ENCODE measurements at places on chromosomes 6 and 20. TPM values are rescaled to one million over a fixed set of nuclear protein-coding genes. Genes with fewer than 3 reads are reported as not detected.
A peak's percentile ranks its signal among the peaks of the same experiment; 100 is the strongest.

DNA sequence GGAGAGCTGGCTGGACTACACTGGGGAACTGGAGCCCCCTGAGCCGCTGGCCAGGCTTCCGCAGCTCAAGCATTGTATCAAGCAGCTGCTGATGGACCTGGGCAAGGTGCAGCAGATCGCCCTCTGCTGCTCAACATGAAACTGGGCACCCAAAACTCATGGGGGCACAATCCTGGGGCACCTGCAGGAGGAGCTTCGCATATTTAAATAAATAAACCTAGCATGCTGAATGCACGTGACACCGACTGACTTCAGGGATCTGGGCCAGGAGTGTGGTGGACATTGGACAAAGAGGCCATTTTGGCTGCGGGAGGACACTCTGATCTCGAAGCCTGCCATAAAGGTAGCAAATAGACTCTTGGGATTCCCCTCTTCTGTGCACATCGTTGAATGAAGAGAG, 6.8 kb downstream of the SCAND1 start:
- DNase-seq: peak; percentile 69

- no peak for DNase-seq
Measured at GRCh38 chr6:46324706-46325105, 153.9 kb upstream of the ENPP5 start.

DNA sequence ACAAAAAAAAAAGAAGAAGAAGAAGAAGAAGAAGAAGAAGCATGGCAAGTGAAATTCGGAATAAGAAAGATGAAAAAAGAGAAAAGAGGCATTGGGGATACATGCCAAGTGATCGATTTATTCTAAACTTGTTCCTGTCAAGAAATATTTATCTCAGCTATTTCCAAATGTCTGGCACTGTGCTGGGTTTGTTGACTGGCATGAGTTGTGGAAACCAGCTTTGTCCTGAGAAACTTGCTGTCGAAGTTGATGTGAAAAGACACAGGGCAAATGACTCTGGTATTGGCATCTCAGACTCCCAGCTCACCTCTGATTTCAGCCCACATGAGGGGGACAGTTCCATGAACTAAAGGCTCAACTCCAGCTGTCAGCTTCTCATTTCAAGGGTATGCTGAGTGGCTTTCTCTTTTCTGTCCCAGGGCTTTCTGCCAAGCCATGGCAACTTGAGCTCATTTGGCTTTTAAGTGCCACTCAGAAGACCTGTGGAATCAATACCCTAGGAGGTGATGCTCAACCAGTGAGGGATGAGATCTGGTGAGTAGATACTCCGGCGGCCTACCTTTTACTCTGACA, 253.3 kb upstream of the JAG1 start:
- no peak for DNase-seq

DNA sequence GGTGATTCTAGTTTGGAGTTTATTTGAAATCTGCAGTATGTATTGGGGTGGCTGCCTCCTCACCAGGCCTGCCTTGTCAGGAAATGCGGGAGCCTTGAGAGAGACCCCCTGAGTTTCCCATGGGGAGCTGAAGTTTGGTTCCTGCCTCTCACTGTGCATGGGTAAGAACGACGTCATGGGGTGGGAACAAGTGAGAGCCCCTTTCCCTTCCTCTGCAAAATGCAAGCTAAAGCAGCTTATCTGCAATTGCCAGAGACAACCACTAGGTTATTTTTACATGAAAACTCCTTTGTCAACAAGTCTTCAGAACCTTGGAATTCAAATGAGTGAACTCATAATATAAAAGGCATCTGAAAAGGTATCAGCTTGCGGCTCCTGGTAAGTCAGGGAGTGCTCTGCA, 58.4 kb downstream of the TMEM170B start:
- DNase-seq: no peak

GRCh38 chr6:2743280-2744208, 7.2 kb downstream of the MYLK4 start:
- DNase-seq: no peak

DNA sequence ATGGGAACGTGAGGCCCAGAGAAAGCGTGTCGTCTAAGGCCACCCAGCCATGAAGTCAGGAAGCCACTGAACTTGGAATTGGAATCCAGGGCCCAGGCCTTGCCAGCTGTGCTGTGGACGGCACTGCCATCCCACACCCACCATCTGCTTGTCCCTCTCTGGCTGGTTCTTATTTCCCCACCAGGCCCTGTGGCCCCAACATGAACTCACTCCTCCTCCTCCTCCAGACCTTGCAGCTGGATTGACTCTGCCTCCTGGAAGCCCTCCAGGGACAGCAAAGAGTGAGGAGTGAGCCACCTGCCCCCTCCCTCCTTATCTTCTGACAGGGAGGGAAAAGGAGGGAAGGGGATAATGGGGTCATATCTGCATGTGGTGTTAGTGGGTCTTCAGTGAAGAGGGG, 16.0 kb upstream of the IP6K3 start:
- DNase-seq: no peak

GRCh38 chr20:18705490-18705889, 108.1 kb upstream of the SCP2D1 start:
- DNase-seq: no peak

DNA sequence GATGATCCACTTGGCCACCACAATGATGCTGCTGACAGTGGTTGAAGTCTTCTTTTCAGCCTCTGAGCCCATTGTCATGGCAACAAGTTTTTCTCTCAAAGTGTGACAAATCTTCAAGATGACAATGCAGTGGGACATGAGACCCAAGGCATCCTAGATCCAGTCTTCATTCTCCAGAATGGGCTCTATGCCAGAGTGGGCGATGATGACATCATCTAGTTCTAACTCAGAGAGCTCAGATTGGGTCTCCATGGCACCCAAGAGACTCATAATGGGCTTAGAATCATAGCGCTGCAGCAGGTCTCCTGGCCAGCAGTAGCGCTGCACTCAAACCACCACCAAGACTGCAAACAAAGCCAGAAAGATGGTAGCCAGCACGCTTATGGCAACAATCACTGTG, 973.6 kb downstream of the EYS start:
- DNase-seq: no peak

- DNase-seq: peak; percentile 69
Measured at GRCh38 chr6:81451787-81452186, 300.7 kb downstream of the TENT5A start.

GRCh38 chr6:85403331-85404015, 46.4 kb upstream of the NT5E start:
- no peak for DNase-seq

- no peak for DNase-seq
Measured at GRCh38 chr6:33384581-33385020, 7.0 kb upstream of the KIFC1 start.

- peak; percentile 79 for DNase-seq
Measured at GRCh38 chr6:160992061-160992979, 751 bp downstream of the MAP3K4 start.

DNA sequence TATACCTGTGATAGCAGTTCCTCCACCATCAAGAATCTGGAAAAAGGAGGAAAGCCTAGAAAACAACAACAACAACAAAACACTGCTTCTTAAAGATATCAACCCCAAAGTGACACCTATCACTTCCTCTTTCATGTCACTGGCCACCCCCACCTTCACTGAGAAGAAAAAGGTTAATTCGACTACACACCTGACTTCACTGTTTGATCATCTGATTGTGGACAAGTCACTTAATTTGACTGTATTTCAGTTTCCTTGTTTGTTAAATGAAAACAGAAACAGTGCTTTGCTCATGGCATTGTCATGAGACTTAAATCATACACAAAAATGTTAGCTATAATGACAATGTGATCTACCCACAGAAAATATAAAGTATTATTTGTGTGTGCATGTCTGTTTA, 280.6 kb upstream of the SULF2 start:
- DNase-seq: no peak

DNA sequence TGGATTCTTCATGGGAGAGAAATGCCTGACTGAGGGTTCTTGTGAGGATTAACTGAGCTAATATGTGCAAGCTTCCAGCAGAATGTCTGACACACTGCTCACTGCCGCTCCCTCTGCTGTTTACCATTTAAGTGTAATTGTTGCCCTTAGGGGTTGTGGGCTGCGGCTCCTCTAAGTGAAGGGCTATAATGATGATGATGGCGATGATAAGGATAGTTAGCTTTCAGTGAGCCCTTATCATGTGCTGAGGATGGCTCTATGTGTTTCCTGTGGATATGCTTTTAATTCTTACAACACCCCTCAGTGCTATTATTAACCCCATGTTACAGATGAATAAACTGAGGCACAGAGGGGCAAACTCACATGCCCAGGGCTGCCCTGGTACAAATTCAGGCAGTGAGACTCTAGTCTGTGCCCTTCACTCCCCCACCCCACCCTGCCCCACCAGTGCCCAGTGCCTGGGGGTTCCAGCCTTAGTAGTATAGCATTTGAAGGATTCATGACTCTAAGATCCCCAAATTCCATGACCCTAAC, 33.4 kb downstream of the TGM2 start:
- no peak for DNase-seq

GRCh38 chr20:57071283-57071731, 195.1 kb downstream of the BMP7 start:
- no peak for DNase-seq

DNA sequence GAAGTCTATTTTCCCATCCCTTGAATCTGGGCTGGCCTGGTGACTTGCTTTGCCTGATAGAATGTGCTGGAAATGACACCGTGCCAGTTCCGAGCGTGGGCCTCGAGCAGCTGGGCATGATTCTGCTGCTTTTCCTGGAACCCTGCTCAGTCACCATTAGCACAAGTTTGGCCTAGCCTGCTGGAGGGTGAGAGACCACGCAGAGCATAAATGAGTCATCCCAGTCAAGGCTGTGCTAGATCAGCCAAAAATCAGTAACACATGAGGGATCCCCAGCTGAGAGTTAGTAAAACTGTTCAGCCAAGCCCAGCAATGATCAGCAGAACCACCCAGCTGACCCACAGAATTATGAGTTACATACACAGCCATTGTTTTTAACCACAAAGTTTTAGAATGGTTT, 74.8 kb upstream of the TOP1 start:
- DNase-seq: no peak

GRCh38 chr20:16392346-16392745, 180.9 kb downstream of the KIF16B start:
- no peak for DNase-seq

- DNase-seq: no peak
Measured at GRCh38 chr6:3252861-3253596, 5.7 kb upstream of the PSMG4 start.

- DNase-seq: peak; percentile 34
Measured at GRCh38 chr6:27290065-27290849, 21.8 kb downstream of the POM121L2 start.

DNA sequence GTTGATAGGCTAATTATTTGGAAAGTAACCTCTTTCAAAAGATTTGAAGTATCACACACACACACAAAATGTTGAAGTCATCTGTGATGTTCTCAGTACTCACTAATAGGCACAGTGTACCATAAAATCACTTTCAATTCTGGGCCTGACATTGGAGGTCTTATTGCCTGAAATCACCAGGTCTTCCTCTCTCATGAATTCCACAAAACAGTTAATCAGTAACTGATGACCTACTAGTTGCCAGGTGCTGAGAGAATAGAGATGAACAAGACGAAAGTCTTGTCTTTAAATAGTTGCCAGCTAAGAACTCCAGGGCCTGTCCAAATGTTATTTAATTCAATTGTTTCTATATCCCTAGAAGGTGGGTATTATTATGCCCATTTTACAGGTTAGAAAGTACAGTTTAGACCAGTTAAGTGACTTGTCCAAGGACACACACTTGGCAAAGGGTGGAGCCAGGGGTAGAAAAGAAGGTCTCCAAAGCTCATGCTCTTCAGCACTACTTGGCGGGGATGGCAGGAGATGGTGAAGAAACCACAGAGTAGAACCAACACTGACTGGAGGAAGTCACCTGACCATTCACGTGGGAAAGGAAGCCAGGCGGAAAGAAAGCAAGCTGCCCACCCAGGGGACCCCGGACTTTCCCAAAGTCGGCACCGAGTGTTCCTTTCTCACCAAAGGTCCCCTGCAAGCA, 116.4 kb downstream of the KIF6 start:
- DNase-seq: no peak

GRCh38 chr6:40891686-40892085, 147.3 kb downstream of the UNC5CL start:
- no peak for DNase-seq

GRCh38 chr20:10786678-10787077, 112.9 kb upstream of the JAG1 start:
- DNase-seq: no peak

- DNase-seq: no peak
Measured at GRCh38 chr6:110158479-110158878, 21.0 kb downstream of the WASF1 start.

DNA sequence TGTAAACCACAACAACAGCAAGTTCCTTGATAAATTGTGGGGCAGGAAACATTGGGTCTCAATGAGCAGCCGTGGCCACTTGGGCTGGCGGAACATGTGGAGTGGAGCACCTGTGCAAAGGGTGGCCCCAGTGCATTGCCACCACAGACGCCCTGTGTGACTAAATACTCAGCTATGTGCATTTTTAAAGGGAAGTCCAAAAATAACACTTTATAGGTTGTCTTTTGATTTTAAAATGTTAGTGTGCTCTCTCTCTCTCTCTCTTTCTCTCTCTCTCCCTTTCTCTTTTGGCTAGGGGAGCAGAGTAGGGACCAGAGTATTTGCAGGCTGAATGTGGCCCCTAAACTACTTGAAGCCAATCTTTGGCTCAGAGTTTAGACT, 236.3 kb downstream of the BCAS1 start:
- DNase-seq: no peak

GRCh38 chr6:147142684-147143245, 61.5 kb upstream of the STXBP5 start:
- no peak for DNase-seq

DNA sequence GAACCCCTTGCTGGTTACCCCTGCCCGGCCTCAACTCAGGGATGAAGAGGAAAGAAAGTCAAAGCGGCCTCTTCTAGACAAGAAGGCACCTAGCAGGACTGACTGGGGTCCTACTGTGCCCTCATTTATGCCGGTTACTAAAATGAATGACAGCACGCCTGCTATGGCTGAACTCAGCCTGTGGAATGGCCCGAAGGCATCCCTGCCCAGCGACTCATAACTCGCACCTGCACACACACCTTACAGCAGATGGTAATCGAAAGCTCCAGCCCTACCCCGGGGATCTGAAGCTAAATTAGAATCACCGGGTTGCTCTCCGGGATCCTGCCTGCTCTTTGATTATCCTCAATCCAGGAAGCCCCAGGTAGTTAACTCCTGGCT, 747 bp upstream of the TXNDC5 start:
- DNase-seq: no peak

MATN4 gene
- total RNA-seq: not detected

DNAH8 gene
- total RNA-seq: not detected

LRRC1 gene
- 31.6 TPM for total RNA-seq

CCND3 gene
- total RNA-seq: 7.2 TPM

C6orf47 gene
- total RNA-seq: 15.5 TPM

MUCL3 gene
- total RNA-seq: not detected

SSTR4 gene
- total RNA-seq: not detected

SGK1 gene
- 56.1 TPM for total RNA-seq

HM13 gene
- 118 TPM for total RNA-seq

KCNB1 gene
- not detected for total RNA-seq

Measured in HepG2 (cell line).